Activated gamma-delta T cell treated with anti-CD3 and anti-CD28 coated beads, Interleukin-2, amount 50 U/mL, for 16 hours (primary cell): ENCODE measurements at places on chromosomes 5 and 9.

GRCh38 chr5:115816226-115817081, at the start of gene CDO1:
Gene CDO1, minus strand, starts transcription at chr5:115816659. Its CDS starts 262 bp downstream, at chr5:115816397.
- no peak for DNase-seq

DNA sequence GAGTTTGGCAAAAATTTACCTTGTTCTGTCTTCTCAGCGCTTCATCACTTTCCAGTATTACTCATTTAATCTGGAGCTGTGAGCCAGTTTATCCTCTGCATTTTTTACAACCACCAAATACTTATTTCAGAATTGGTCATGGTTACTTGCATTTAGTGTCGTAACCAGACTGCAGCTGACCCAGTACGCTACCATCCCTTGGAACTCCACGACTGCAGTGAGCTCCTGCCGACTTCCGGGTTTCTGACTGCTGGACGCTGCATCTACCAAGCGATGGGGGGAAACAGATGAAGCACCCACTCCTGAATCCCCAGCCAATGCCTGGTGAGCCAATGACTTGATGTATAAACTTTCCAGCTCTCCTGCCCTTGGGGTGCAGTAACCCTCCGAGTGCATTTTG, 174.4 kb upstream of the PRLR start:
- DNase-seq = no peak

DNA sequence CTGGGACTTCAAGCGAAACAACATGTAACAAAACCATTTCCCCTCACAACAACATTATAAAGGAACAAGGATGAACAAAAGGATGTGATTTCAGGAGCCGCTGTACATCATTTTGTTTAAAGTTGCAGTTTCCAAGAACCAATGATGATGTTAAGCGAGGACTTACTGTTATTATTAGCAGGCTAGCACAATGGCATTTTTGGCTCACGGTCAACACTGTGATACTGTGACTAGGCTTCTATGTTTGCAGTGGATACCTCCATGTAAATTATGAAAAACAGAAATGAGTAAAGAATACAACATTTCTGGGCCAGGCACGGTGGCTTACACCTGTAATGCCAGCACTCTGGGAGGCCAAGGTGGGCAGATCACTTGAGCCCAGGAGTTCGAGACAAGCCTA, 113.0 kb downstream of the AUH start:
- no peak for DNase-seq

DNA sequence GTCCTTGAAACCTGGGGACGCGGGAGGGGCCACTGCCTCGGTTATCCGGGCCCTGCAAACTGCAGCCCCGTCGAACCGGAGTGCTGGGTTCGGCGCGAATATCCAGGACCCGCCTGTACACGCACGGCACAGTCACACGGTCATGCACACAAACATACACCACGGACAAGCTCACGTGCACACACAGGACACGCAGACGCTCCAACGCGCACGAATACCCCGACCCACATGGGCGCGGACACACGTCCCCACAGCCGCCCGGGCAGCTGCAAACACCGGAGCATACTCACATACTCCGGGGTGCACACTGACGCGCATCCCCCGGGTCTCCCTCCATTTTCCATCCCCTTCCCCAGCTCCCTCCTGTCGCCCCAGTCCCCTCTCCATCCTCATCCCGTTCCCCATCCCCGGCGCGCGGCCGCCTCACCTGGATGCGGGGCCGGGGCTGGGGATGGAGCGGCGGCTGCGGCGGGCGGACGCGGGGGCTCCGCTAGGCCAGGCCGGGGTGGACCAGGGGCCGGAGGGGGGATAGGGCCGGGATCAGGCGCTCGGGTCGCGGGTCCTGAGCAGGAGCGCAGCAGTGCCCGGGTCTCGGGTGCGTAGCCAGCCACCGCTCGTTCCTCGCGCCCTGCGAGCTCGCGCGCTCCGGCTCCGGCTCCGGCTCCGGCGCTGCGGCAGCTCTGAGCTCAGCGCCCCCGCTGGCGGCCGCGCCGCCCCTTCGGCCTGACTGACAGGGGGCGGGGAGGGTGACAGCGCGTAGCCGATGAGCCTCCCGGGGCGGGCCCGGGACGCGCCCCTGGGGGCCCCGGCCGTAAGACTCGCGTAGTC, at the start of the genes EIF4E1B and SNCB:
EIF4E1B (plus strand) TSS at position 823 of the 828 bp plus-strand sequence. CDS start 12,113 bp downstream, outside the sequence.
SNCB (minus strand) TSS at position 682 of the 828 bp plus-strand sequence. CDS start 880 bp downstream, outside the sequence.
- DNase-seq = peak; percentile 35

GRCh38 chr9:97364769-97365490, 47.0 kb upstream of the TDRD7 start:
- DNase-seq = no peak

DNA sequence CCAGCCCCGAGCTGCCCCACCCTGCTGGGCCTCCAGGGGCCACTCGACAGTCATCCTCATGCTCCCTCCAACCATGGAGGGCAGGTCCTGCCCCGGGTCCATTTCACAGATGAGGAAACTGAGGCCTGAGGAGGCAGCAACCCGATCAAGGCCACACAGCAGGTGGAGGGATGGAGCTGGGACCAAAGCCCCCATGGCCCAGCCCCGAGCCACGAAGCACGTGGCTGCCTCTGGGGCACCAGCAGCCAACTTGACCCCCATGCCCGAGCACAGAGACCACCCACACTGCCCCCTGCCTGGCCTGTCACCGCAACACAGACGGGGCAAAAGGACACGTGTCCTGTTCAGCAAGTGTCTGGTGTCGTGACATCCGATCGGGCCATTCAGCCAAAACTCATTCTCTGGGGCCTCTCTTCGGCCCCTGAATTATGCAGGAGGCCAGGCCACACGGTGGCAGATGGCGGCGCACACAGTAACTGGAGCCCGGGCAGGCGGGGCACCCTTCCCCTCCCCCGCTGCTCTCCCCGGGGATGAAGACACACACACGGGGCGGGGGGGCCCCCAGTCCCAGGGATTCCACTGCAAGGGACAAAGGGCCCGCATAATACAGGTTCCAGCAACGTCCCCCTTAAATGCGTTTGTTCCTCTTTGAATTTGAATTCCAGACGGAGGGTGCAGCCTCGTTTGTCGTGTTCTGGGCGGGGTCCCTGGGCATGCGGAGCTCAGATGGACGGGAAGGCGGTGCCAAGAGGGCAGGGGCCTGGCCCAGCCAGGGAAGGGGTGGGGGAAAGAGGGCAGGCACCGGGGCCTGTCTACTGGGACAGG, 29.4 kb upstream of the TMEM250 start:
- no peak for DNase-seq

DNA sequence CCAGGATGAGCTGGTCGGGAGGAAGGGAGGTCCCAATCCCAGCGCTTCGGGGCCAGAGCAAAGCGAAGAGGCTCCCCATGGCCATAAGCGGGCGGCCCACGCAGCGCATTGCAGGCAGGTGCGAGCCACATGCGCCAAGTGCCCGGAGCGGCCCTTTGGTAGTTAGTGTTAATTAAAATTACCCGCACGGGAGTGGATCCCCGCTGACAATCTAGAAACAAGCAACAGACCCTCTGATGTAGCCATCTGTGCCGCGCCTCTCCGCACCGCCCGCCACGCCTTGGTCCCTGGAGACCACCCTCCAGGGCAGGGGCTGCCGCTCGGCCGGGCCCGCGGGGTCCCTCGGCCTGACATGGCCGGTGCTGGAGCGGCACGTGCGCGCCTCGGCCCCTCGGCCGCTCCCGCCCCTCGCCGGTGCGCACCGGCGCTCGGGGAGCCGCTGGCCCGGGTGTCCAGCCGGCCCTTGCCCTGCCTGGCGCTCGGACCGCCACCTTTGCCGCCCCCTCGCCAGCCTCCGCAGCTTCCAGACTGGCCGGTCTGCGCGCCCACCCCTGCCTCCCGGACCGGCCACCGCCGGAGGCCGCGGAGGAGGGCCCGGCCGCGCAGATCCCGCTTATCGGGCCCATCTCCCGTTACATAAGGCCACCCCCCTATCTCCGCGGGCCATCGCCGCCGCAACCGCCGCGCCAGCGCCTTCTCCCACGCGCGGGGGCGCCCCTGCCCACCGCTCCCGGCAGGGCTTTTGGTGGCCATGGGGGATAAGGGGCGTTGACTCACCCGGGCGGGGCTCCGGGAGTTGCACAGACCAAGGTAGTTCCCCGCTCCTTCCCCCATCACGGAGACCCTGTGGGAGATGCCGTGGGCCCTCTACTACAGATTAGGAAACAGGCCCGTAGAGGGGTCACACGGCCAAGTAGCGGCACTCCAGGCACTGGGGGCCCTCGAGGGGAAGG, 1.9 kb upstream of the IL13 start:
- DNase-seq = peak; percentile 32

DNA sequence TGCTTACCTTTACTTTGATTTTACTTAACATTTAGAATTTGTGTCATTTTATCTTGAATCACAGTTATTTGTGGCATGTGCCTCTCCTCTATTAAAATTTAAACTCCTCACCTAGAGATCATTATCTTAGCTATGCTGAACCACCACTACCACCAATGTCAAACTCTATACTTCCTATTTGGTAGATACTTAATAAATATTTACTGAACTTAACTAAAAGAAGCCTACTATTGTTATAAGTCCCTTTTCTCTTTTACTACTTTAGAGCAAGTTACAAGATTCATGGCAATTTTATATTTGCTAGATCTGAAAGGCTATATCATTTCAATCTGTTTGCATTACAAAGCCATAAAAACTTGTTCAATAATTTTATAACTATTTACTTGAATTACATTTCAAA, 273.3 kb upstream of the CCNH start:
- no peak for DNase-seq

GRCh38 chr5:95221234-95221633, 63.7 kb downstream of the MCTP1 start:
- no peak for DNase-seq

DNA sequence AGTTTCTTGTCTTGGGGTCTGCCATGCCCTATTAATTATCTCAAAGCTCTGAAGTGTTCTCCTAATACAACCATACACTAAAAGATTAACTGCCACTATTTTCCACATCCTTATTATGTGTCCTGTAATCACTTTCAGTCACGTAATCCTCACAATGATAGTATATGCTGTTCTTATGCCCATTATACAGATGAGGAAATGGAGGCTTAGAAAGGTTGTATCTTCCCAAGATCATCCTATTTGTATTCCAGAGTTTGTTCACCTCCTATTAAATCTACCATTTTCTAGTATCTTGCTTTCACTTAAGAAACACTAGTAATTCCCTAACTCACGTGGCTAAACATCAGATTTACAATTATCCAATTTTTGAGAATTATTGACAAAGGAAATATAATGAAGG, 2.9 kb upstream of the ARHGEF28 start:
- no peak for DNase-seq

DNA sequence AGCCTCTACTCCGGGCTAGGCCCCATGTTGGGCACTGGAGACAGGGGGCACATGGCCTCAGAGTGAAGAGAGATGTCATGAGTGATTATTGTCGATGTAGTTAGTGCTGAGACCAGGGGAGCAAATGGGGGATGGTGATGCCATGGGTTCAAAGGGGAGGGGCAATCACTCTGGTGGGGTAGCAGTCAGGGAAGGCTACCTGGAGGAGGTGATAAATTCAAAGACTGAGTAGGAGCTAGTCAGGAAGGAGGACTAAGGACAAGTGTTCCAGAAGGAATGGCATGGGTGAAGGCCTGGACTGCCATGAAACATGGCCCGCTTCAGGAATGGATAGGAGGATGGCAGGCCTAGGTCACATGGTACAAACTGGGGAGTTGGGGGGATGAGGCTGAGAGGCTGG, 41.6 kb downstream of the C9orf50 start:
- DNase-seq = no peak

DNA sequence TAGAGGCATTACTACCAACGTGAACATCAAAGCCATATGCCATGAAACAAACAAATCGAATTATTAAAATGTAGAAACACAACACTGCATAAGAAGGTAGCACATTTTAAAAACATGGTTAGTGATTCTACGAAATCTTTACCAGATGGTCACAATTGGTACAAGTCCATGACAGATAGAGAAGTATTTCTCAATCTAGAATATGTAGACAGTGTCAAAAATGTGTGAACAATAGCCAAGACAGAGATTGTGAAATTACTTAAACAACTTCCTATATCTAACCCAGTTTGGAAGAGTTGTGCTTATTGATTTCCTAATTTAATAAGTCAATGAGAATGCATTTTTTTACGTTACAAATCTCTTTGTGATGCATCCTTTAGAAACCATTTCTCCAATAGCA, 1121.6 kb downstream of the MAT2B start:
- no peak for DNase-seq

DNA sequence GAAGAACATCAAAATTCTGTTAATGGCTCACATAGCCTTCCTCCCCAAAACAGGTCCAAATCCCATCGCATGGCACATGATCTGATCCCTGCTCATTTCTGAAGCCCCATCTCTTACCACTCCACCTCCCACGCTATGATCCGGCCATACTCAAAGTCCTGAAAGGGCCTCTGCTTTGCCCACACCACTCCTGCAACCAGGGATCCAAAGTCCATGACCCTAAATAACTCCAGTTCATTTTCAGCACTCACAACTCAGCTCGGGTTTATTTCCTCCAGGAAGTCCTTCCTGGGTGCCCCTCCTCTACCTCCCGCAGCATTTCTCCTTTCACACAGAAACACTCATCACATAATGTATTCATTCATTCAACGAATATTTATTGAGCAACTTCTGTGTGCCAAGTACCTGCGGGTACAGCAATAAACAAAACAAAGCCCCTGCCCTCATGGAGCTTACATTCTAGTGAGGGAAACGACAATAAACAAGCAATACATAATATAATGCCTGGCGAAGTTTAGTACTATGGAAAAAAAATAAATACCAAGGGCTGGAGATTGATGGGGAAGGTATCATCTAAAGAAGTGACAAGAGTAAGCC, 2.7 kb downstream of the TTLL11 start:
- DNase-seq = no peak

- DNase-seq = no peak
Observed at GRCh38 chr5:151255621-151256286, 2.8 kb downstream of the GM2A start.

DNA sequence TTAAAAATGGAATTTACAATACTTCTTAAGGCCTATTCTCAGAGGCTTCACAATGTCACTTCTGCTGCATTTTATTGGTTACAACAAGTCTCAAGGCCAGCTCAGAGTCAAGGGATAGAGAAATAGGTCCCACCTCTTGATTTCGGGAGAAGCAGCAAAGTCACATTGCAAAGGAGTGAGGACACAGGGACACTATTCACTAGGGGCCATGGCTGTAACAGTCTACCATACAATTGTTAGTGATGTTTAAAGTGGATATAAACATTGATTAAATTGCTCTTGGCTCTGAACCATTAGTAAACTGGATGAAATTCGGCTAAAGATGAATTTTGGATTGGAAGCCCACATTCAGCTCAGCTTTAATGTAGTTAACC, 21.7 kb upstream of the CMBL start:
- no peak for DNase-seq

GRCh38 chr5:81317536-81317935, 16.1 kb downstream of the ZCCHC9 start:
- no peak for DNase-seq

GRCh38 chr5:71482132-71482531, 26.7 kb downstream of the BDP1 start:
- no peak for DNase-seq

- no peak for DNase-seq
Observed at GRCh38 chr9:105258225-105258737, 13.8 kb downstream of the SLC44A1 start.
